NCI-H524 treated with DMSO at 0.1 percent for 48 hours (cell line): ENCODE measurements at places on chromosomes 16 and 17.

DNA sequence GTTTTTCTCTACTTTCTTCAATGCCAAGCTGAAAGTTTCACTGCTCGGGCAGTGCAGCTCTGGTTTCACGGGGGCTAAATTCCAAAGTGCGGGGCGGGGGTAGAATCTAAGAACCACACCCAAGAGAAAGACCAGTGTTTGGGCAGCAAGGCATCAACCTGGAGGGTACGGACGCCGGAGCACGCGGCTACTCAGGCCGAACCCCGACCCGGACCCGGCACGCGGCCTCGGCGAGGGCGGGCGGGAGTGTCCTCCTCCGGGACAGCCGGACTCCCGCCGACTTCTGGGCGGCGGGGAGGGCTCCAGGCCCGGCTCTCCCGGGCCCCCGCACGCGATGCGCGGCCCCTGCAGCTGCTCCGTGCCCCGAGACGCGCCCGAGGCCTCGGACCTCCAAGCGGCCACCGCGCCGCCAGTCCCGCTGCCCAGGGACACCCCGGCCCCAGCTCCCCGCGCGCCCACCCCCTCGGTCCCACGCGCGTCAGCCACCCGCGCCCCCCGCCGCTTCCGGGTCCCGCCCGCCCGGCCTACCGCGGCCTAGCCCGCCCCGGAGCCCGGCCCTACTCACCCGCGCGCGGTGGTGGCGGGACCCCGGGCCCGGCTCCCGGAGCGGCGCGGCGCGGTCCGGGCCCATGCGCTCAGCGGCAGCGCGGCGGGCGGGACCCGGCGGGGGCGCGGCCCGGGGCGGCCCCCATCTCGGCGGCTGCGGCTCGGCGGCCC lies 561 bp downstream of the AXIN1 start:
- DNase-seq = no peak

GRCh38 chr17:5759501-5759925 lies 175.2 kb upstream of the NLRP1 start:
- DNase-seq = no peak

- DNase-seq = peak; percentile 51
Observed at GRCh38 chr17:44655983-44656710, at the start of gene MEIOC. MEIOC (plus strand) TSS chr17:44656468; CDS start chr17:44656614, 146 bp downstream.

GRCh38 chr17:8038954-8039610 lies at the start of gene ALOX15B:
ALOX15B (plus strand) TSS chr17:8039059; CDS start chr17:8039156, 97 bp downstream.
- DNase-seq = no peak

DNA sequence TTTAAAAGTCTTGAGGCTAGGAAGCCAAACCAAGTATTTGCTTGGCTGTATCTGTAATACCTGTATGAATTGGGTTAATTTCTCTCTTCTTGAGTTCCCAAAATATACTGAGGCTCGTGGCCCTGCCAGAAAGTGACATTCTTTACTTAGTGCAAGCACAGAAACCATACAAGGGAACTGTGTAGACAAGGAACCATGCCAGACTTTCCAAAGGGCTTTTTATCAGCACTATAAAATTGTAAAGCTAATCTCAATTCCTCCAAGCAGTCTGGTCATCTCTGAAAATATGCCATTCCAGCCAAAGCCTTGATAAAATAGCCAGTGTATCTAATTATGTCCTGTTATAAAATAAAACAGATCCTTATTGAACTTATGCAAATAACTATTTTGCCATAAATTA lies 7.2 kb upstream of the CRYM start:
- DNase-seq = no peak

DNA sequence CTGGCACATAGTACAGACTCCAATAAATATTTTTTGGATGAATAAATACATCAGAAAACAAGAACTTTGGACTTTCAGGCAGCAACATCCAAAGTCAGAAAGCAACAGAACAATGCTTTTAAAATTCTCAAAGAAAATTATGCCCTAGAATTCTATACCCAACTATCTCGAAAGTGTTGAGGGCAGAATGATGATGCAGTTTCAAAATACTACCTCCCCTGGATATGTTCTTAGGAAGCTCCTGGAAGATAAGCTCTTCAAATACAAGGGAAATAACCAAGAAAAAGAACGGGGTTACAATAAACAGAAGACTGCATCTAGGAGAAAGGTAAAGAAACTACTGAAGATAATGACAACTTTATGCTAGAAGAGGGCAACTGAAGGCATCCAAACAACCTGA lies 11.0 kb downstream of the SIAH1 start:
- DNase-seq = no peak

GRCh38 chr16:52958951-52959350 lies 93.7 kb downstream of the CHD9NB start:
- DNase-seq = no peak
